ENCODE measurements at places on chromosomes 6 and 20. TPM values are rescaled to one million over a fixed set of nuclear protein-coding genes. Genes with fewer than 3 reads are reported as not detected.
A peak's percentile ranks its signal among the peaks of the same experiment; 100 is the strongest.

- DNase-seq, result no peak
These were observed 293.9 kb downstream of the KIF16B start for GRCh38 chr20:16279320-16279719.

GRCh38 chr6:10184371-10185227 is 230.3 kb downstream of the TFAP2A start:
- no peak for DNase-seq

The GPRC6A gene
- not detected for polyA plus RNA-seq

The TREML2 gene
- polyA plus RNA-seq, result 3.7 TPM

- no peak for DNase-seq
These were observed 333.8 kb downstream of the TFAP2A start for GRCh38 chr6:10081075-10081474.

The CCND3 gene
- 46.7 TPM for polyA plus RNA-seq

DNA sequence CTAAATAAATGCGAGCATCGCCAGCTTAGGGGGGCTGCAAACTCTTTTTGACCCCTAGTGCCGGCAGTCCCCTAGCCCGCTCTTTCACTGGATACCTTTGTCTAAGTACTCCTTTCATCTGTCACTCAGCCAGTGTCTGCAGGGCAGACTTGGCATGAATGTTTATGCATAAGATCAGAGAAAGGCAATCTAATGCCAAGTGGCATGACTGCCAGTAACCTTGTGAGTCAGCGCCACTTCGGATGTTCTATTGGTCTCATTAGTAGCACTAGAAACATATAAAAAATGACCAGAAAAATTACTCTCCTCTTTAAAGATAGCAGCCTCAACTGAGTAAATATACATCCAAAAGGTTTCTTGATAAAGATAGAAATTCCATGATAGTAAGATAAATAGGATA is 192.2 kb downstream of the TBC1D32 start:
- DNase-seq, result no peak

GRCh38 chr6:67683960-67684359 is 951.1 kb upstream of the ADGRB3 start:
- DNase-seq, result no peak

DNA sequence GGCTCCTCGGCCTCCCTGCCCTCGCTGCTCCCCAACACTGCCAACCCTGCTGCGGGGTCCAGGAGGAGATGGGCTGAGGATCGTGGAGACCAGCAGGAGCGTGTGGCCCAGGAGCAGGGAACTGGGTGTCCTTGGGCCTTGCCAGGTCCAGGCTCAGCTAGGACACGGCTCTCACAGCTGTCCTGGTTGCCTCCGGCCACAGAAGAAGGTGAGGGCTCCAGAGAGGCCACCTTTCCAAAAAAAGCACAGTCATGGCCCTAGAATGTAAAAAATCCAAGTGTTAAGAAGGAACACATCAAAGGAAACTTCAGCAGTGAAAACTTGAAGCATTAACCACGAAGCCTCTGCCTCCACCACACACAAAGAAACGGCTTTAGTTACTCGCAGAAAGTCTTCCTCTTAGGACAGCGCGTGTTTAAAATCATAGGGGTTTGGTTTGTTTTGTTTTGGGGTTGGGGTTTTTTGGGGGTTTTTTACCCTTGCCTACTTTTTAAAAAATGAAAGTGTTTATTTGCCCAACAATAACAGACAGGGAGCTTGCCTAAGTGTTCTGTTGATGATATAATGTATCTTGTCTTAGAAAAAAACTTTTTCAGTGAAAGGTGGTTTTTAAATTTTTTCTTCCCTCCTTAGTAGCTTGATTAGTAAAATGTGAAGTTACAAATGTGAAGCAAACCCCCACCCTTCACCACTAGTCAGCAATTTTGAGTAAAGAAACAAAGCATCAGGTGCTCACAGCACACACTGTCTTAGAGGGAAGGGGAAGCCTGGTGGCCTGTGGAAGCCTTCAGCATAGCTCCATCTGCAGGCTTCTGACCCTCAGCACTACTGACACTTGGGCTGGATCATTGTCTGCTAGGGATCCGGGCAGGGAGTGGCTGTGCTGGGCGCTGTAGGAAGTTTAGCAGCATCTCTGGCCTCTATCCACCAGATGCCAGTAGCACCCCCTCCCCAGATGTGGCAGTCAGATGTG is 60.0 kb downstream of the PTPN1 start:
- DNase-seq, result no peak

The FAM209A gene
- 0.45 TPM for polyA plus RNA-seq

The LRRN4 gene
- not detected for polyA plus RNA-seq

DNA sequence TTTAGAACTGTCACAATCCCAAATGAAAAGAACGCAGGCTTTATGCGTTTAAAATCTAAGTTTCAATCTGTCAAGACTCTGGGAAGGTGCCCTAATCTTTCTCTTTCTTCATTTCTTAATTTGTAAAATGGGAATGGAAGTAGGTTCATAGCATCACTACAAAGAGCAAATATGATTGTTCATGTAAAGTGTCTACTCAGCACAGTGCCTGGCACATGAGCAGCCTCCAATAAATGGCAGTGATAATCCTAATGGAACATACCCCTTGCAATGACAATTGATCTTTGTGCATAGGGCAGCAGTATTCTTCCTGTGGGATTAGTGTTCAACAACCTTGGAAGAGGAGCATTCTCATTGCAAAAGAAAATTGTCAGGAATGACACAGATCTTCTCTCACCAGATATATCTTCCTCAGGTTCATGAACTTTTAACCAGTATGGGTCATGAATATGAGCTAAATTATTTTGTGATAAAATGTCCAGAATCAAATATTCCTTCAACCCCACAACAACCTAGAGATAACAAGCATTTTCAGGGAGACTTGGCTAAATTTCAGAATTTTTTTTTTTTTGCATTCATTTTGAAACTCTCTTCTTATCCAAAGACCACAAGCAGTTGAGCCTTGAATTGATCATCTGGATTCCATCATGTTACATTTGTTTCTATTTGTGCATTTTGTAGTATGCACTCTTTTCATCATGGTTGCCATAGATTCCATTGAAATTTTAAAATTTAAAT is 149.1 kb downstream of the TBX18 start:
- DNase-seq, result no peak

The IP6K3 gene
- 1.1 TPM for polyA plus RNA-seq

The YIPF3 gene
- 42.6 TPM for polyA plus RNA-seq

- DNase-seq, result no peak
These were observed 42.8 kb upstream of the PSMF1 start for GRCh38 chr20:1075616-1076015.

The PDE10A gene
- polyA plus RNA-seq, result not detected

The SLC26A8 gene
- polyA plus RNA-seq, result not detected

GRCh38 chr6:168039301-168039700 is 39.7 kb downstream of the FRMD1 start:
- DNase-seq, result peak; percentile 38

GRCh38 chr6:18182568-18182967 is 27.3 kb downstream of the KDM1B start:
- DNase-seq, result no peak

The SDCBP2 gene
- polyA plus RNA-seq, result 724 TPM

DNA sequence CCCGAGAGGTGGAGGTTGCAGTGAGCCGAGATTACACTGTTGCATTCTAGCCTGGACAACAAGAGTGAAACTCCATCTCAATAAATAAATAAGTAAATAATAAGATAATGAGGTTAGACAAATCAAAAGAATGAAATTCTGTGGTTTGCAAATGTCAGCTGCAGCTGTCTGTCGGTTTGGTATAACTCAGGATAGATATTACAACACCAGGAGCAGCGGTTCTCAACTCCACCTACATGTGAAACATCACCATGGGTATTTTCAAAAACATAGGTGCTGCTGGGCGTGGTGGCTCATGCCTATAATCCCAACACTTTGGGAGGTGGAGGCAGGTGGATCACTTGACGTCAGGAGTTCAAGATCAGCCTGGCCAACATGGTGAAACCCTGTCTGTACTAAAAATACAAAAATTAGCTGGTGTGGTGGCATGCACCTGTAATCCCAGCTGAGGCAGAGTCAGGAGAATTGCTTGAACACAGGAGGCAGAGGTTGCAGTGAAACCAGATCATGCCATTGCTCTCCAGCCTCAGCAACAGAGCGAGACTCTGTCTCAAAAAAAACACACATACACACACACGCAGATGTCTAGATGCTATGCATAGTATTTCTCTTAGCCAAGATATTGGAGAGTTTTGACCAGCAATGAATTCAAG is 126.1 kb upstream of the LAMP5 start:
- DNase-seq, result no peak

The NKAIN4 gene
- polyA plus RNA-seq, result not detected

GRCh38 chr20:52150440-52151258 is 40.9 kb downstream of the ZFP64 start:
- DNase-seq, result no peak

The PRSS16 gene
- 27.0 TPM for polyA plus RNA-seq

DNA sequence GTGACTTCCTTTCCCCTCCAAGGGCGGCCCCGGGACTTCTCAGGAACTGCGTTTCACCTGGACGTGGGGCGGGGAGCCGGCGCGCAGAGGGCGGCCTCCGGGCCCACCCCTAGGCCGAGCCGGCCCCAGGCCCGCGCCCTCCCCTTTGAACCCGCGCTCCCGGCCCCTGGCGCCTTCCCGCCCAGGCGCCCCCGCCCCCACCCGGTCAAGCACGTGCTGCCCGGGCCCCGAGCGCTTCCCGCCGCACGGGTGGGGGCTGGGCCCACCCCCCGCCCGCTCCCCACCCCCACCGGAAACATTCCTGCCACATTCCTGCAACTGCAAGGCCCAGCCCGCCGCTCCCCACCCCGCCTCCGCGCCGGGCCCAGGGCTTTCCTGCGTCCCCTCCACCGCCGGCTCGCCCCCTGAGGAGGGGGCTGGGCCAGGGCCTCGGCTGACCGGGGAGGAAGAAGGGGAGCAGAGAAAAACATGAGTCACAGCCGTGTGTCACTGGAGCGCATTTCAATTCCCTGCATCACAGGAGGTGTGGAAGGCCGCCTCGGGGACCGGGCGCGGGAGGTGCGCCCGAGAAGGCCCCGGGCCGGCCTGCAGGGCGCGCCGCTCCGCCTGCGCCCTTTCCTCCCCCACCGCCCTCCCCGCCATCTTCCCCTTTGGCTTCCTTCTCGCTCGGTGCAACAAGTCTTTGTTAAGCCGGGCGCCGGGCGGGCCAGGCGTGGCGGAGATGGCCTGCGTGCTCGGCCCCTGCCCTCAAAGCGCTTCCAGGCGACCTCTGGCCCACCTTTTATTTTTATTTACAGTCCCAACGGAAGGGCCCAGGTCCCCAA is 1.2 kb upstream of the HMGA1 start:
- peak; percentile 78 for DNase-seq

DNA sequence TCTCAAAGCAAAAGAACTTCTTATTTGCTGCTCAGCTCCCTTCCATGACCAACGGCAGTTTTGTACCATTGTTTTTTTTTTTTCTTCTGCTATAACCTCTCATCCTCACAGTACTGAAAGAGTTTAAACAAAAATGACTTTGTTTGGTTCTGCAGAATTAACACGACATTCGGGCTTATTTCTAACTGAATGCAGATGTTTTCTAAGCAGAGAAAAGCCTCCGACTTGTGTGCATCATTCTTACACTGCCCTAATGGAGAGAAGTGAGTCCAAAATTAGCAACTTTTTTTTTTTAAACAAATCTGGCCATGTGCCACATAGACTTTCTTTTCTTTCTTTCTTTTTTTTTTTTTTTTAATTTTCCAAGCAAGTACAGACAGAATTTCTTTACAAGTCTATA is 382.7 kb downstream of the HDGFL1 start:
- DNase-seq, result no peak

DNA sequence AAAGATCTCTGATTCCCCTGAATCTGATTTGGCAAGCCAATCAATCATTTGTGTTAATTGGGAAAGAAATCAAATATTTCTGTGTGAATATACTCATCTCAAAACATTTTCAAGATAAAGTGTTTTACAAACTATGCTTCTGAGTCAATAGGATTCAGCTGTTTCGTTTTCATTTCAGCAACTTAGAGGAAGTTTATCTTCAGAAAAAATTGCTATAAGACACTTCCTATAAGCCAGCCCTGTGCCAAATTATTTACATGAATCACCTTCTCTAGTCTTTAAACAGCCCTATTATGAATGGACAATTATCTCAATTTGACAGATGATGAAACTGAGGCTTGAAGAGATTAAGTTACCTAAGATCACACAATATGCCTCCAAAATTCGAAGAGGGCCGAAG is 10.9 kb downstream of the DEFB129 start:
- no peak for DNase-seq

- no peak for DNase-seq
These were observed 228.5 kb downstream of the ZMYND8 start for GRCh38 chr20:47127999-47128398.

DNA sequence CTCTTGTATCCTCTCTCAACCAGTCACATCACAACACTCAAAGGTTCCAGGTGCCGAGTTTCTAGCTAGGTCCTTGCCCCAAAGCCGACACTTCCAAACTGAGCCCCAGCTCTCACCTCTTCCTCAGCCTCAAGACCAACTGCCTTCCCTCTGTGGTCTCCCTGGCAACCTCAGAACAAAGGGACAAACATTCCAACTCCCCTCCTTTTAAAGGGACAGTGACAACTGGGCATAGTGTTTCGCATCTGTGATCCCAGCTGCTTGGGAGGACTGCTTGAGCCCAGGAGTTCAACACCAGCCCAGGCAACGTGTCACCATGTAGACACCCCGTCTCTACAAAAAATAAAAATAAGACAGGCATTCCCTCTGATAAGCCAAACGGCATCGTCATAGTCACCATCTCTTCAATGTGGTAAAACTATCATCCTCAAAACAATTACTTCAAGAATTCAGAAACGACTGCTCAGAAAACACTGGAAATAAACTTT is 11.3 kb downstream of the DIDO1 start:
- no peak for DNase-seq

DNA sequence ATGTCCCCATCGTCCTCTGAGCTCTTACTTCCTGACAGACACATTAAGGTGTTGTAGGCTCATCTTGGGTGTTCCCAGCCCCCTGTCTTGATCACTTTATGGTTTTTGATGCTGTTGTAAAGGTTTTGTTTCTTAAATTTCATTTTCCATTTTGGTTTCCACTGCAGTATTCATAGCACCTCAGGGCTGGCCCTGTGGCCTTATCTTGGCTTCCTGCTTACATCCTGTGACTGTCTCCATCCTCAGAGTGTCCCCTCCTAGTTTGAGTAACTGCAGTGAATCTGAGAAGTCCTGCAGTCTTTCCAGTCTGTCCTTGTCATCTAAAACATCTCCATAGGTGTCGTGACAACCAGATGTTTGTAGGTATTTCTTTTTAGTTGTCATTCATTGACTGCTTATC is 50.9 kb downstream of the JARID2 start:
- DNase-seq, result no peak

The WFDC11 gene
- not detected for polyA plus RNA-seq

The ENPP3 gene
- polyA plus RNA-seq, result 5.9 TPM

The CNKSR3 gene
- polyA plus RNA-seq, result 15.3 TPM

GRCh38 chr20:16709017-16709416 is 20.8 kb upstream of the SNRPB2 start:
- no peak for DNase-seq

DNA sequence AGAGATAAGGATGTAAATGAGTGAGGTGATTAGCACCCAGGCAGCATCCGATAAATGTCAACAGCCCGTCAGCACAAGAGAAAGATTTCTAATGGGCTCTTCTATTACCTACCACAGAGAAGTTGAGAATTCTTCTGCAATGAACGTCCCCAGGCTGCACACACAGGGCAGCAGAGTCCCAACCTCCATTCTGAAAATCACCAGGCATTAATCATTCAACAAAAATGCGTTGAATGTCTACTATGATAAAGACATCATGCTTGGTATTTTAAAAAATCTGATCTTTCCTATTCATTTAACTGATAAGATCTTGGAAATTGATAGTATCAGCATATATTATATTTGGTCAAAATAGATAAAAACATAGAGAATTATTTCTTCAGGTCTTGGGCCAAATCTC is 59.5 kb upstream of the VGLL2 start:
- DNase-seq, result no peak
